Breast epithelium (tissue), 4 donors: ENCODE measurements at places on chromosomes 7 and 10.

DNA sequence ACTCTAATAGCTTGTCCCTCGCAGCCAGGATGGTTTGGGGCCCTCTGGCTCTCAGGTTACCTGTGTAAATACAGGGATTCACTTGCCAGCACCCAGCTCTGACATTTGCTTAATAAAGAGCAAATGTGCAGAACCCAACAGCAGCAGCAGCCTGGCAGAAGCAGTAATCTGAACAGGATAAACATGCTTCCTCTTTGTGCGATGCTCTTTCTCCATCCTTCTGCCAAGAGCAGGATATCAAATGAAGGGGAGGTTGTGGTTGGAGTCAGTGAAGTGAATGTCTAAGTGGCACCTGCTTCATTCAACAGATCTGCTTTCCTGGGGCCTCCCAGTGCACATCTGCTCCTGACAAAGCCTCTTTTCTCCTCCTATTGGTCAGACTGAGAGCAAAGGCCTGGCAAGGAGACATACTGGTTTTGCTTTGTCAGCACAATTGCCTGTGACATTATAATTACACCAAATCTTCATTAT, 130.3 kb downstream of the NRF1 start:
- no peak for DNase-seq

GRCh38 chr10:110045772-110046171, 38.0 kb downstream of the ADD3 start:
- DNase-seq, result no peak

DNA sequence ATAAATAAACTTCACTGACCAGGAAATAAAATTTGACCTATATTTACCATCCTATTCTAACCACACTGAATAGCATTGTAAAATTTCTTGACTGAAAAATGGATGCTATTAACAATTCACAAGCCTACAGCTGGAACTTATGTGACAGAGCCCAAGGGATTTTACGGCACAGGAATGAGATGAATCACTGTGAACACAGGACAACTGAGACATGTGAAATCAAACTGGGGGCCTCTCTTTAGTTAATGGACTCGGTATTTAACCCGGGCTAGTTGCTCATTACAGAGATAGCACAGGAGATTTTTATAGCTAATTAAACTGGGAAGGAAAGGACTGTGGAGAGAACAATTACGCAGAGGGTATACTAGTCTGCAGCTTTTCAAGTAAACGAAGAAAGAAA, 100.6 kb downstream of the MICU1 start:
- no peak for DNase-seq

GRCh38 chr10:85547460-85548023, 819.1 kb downstream of the GRID1 start:
- no peak for DNase-seq

DNA sequence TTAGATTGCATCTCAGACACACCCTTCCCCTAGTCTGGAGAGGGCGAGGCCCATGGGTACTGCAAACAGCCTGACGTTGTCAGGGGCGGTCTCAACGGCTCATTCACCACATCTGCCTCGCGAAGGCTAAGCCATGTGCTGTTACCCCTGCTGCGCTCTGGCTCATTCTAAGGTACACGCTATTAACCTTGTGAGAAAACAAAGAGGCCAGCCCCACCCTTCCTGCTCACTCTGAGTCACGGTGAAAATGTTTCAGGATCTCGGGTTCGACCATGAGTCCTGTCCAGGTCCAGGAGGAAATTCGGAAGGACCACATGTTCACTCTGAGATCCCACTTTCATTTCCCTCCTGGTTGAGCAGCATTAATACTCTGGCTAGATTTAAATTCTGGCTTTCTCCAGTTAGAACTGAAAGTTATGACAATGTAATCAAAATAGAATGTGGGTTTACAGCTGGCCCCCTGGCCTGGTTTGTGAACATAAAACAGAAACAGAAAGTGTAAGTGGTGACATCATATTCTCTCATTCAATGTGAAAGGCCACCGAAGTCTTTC, 55.2 kb downstream of the EGFR start:
- DNase-seq, result no peak
